Fibroblast of the aortic adventitia (primary cell): ENCODE measurements at places on chromosomes 4 and X.

DNA sequence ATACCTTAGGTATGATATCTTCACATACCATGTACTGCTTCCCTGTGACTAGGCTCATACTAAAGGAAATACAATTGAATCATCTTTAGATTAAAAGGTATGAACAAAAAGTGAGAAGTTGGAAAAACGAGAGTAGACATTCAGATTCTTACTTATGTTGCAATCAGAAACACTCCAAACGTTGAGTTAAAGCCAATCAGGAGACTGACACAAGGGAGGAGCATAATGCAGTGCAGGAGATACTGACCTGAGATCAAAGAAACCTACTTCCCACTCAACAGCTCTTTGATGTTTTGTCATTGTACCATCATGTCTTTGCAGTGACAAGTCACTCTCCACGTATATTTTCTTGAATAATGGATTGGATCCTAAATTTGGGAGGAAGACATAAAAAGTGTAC, 8.9 kb upstream of the PCDH18 start:
- no peak for DNase-seq

- DNase-seq, result no peak
Observed at GRCh38 chr4:57445686-57446085, 335.5 kb upstream of the IGFBP7 start.

DNA sequence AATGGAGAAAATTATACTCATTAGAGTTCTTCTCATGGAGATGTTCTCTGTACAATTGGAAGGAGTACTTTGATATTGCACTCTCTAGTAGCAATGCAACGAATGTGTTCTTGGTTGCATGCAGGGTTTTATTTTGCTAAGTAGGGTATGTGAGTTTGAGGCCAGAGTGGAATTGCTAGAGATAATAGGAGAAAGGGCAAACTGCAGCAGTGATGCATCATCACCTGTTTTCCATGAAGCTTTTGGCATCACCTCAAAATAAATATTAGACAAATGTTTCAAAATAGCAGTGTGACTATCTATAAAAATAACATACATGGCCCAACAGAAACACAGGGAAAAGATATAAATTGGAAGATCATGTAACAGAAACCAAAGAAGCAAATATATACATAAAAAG, 93.3 kb downstream of the TIGD2 start:
- peak; percentile 58 for DNase-seq

DNA sequence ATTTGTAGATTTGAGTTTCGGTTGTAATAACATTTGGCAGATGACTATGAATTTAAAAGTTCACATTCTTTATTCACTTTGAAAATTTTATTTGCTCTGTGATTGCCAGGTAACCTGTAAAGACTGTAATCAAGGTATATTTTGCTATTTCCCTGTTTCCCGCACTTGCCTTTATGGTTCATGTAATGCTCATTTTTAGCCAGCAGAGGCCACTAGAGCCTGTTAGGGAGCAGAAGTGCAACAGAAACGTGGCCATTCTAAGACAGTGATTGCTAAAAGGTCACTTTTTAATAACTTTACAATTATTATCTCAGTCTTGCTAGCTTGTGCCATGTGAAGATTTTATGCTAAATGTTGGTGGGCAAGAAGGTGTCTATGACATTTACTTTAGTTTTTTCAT, 12.4 kb downstream of the YIPF6 start:
- DNase-seq, result peak; percentile 59

DNA sequence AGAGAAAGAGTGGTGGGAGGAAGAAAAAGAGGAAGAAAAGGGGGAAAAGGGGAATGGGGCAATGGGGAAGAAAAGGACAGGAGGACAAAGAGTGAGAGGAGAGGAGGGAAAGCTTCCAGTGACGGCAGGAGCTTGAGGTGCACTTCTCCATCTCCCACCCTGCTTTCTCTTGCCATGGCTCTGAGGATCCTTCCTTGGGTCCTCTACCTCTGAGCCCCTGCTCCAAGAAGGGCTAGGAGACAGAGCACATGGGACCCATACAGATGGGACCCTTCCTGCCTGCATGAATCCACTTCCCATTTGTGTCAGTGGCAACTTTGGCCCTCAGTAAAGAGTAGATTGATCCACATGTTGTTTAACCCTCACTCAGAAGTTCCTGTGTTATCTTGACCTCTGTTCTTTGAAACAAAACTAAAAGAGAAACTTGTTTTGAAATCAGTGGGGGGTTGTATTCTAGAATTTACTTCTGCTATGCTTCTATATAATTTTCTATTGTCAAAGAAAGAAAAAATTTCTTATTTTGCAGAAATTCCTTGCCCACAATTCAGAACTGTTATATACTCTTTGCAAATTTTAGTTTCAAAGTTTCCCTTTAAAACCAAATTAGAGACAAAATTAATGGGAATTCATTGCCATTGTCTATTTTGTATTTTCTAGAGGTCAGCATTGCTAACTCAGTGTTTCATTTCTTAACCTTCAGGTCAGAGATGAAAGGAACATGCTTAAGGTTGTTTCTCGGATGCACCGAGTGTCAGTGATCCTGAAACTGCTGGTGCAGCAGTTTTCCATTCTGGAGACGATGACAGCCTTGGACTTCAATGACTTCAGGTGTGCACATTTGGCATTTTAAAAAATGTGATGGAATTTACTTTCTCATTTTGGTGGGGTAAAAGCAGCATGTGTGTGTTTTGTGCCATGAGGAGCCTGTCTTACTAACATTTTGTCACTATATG, 5.0 kb downstream of the TDO2 start:
- DNase-seq, result no peak

GRCh38 chrX:145609951-145610511, 207.6 kb upstream of the SLITRK2 start:
- peak; percentile 7 for DNase-seq

- no peak for DNase-seq
Observed at GRCh38 chr4:77911091-77911490, 48.5 kb downstream of the MRPL1 start.

- no peak for DNase-seq
Observed at GRCh38 chrX:312621-313331, 5.8 kb downstream of the GTPBP6 start.

- DNase-seq, result no peak
Observed at GRCh38 chr4:151527699-151528098, 118.7 kb downstream of the FHIP1A start.

GRCh38 chr4:154421618-154422017, 70.0 kb downstream of the DCHS2 start:
- no peak for DNase-seq

DNA sequence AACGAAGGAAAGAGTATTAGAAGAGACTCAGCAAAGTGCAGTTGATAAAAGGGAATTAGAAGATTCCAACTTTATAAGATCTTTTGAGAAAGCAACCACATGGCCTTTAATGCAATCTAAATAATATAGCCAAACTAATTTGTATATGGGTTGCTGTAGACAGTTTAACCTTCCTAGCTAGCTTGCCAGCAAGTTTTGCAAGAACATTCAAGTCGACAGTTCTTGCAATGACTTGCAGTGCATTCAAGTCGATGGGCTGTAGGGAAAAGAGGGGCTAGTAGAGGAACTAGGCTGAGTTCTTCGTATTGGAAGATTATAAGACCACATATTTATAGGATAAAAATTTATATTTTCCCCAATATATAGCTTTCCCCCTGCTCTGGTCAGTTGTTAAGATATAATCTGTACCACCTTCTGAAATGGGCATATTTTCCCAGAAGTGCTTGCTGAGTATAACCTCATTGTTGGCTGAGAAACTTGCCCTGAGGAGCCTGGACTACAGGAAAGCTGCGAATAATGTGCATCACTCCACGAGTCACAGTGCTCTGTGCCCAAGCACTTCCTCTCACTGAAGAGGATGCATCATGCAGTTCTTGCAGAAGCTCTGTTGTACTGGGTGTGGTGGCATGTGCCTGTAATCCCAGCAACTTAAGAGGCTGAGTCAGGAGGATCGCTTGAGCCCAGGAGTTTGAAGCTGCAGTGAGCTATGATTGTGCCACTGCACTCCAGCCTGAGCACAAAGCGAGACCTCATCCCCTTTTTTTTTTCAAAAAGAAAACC, 56.7 kb downstream of the DOCK11 start:
- peak; percentile 85 for DNase-seq
